Mesothelial cell of epicardium (in vitro differentiated cells): ENCODE measurements at places on chromosomes 11 and 22. TPM values are rescaled to one million over a fixed set of nuclear protein-coding genes. Genes with fewer than 3 reads are reported as not detected.

The SESN3 gene
- 118 to 130 TPM (median 123 TPM) in 3 replicates for total RNA-seq

GRCh38 chr11:12430954-12431595 lies 53.7 kb downstream of the PARVA start:
- DNase-seq: no peak

DNA sequence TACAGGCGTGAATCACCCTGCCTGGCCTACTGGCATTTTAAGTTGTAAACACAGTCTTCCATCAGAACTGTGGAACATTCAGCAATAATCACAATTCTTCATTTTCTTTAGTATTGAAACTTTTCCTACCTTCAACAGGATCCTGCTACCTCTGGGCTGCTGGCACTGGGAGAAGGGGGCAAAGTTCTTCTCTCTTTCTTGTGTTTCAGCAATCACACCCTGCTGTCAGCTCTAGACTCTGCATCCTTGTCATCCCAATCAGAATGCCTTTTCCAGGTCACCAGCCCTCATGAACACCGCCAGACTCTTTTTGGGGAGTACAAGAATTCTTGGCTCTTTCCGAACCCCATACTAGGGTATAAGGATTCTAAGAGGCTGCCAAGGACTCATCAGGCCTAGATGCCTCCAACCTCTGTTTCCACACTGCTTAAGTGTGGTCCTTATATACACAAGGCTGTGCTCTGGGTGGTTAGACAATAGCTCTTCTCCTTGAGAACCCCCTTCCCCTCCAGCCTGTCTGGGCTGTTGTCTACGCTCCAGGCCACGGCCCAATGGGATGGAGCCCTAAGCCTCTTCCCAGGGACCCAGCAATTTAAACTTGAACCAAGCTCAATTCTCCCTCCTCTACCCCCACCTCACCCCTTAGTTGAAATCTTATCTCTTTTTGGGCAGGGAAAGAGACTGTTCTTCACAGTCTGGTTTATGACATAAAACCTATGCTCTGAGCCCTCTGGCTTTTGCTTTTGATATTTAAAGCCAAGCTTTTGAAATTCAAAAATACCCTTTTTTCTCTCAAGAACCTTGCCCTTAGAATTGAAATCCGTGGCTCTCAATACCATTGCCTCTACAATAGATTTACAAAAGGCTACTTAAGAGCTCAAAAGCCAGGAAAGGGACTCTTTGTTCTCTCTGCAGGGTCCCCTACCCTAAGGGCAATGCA lies 327.4 kb downstream of the BUD13 start:
- no peak for DNase-seq

- no peak for DNase-seq
These were observed 304.1 kb downstream of the GUCY1A2 start for GRCh38 chr11:106714199-106714598.
